ENCODE measurements at places on chromosomes 1 and 21.

GRCh38 chr1:119132179-119132578 is 8.3 kb downstream of the WARS2 start:
- no peaks in the 10 kb centered on the region for H3K36me3 ChIP-seq
- no peaks in the 10 kb centered on the region for H3K27me3 ChIP-seq
- H3K27ac ChIP-seq: peak overlapping the region; percentile 37
- no peaks in the 10 kb centered on the region for H3K4me1 ChIP-seq
- H3K4me3 ChIP-seq: no peak overlapping the region
- peak; percentile 27 for DNase-seq

DNA sequence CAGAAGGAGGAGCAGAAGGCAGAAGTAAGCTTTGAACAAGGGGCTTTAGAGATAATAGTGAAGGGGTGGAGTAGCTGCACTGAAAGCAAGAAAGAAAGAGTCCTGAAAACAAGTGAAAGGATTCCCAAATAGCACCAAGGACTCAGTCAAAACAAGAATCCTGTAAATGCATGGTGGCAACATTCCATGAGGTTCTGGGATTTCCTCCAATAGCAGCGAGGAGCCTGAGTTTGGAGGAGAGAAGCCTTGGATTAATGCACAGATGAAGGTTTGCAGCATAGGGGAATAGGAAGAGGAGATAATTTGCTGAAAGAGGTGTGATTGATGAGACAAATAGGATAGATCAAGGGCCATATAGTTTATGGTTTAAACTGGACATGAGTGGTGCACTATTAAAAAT is 10.9 kb downstream of the KRTAP22-2 start:
- no peak overlapping the region for H3K27ac ChIP-seq
- H3K36me3 ChIP-seq: no peaks in the 10 kb centered on the region
- no peak for DNase-seq
- H3K4me3 ChIP-seq: no peak overlapping the region

DNA sequence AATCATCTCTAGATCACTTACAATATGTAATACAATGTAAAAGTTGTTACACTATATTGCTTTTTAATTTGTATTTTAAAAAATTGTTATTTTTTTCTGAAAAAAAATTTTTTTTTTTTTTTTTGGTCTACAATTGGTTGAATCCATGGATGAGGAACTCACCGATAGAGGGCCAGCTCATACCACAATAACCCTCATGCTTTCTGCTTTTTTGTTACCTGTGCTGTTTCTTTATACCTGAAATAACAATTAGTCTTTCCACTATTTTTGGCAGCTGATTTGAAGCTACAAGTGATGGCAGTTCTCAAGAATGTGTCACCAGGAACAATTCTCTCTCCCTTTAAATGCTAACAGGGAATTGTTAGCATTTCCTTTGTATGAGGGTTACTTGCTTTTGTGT is 12.0 kb downstream of the SMG7 start:
- no peak overlapping the region for H3K4me3 ChIP-seq
- H3K27ac ChIP-seq: no peak overlapping the region
- H3K36me3 ChIP-seq: no peaks in the 10 kb centered on the region
- no peaks in the 10 kb centered on the region for H3K4me1 ChIP-seq
- H3K27me3 ChIP-seq: no peaks in the 10 kb centered on the region
- DNase-seq: no peak

DNA sequence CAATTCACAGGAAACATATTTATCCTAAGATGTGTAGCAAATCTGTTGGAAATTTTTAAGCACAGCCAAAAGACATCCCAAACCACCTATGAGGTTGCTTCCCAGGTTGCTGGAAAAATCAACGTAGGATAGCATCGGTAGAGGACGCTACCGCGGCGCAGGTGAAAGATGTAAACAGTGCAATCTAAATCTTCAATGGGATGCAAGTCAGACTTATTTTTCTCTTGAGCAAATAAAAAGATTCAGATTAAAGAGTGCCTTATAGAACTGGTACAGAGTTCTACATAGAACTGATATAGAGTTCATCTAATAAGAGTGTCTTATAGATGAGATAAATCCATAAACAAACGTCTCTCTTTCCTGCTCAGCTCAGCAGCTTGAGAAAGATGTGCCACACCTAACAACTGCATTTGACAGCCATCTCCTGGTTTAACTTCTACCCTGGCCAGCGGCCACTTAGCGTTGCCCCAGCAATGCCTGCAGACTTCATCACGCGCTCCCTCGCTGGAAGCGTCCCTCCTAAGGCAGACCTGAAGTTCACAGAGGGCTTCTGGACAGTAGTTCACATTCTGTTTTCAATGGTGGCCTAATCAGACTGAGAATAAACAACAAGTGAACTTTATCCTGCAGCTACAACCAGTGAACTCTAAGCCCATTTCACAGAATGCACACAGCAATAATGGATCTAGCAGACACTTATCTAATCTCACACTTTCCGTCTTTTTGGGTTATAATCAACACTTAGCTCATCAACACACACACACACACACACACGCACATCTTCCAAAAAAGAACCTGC is 164.5 kb downstream of the TOMM20 start:
- DNase-seq: no peak
- H3K27me3 ChIP-seq: no peaks in the 10 kb centered on the region
- H3K4me1 ChIP-seq: peaks cover 37% of the 10 kb centered on the region
- no peak overlapping the region for H3K4me3 ChIP-seq
- H3K27ac ChIP-seq: peak overlapping the region; percentile 63
- H3K36me3 ChIP-seq: no peaks in the 10 kb centered on the region

GRCh38 chr1:172344444-172344843 is 76.0 kb upstream of the C1orf105 start:
- H3K4me3 ChIP-seq: no peak overlapping the region
- no peaks in the 10 kb centered on the region for H3K36me3 ChIP-seq
- peaks cover 13% of the 10 kb centered on the region for H3K4me1 ChIP-seq
- H3K27ac ChIP-seq: peak overlapping the region; percentile 57

DNA sequence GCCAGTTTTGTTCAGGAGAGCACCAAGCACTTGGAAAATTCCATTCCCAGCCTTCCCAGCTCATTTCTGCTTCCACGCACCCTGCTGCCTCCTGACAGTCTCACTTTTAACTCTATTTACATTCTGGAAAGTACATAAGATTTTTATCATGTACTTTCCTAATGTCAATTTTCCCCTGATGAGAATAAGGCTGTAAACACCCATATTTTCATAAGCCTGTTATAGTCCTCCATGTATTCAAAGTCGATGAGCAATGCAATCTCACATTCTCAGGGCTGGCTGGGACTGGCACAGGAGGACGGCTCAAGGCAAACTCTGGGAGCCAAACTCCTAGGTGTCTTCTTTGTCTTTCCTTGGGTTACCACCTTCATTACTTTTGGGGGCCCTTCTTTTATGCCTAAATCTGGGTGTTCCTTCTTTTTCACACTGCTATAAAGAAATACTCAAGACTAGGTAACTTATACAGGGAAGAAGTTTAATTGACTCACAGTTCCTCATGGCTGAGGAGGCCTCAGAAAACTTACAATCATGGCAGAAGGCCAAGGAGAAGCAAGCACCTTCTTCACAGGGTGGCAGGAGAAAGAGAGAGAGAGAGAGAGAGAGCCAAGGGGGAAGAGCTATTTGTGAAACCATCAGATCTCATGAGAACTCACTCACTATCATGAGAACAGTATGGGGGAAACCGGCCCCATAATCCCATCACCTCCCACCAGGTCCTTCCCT is 94.6 kb downstream of the IGSF21 start:
- no peak overlapping the region for H3K4me3 ChIP-seq
- H3K4me1 ChIP-seq: no peaks in the 10 kb centered on the region
- DNase-seq: no peak

GRCh38 chr1:115288591-115289198 is 49.4 kb downstream of the NGF start:
- no peak for DNase-seq
- no peaks in the 10 kb centered on the region for H3K27me3 ChIP-seq
- H3K4me1 ChIP-seq: peaks cover 13% of the 10 kb centered on the region
- no peak overlapping the region for H3K27ac ChIP-seq
- H3K36me3 ChIP-seq: peaks cover 5% of the 10 kb centered on the region
- H3K4me3 ChIP-seq: no peak overlapping the region

DNA sequence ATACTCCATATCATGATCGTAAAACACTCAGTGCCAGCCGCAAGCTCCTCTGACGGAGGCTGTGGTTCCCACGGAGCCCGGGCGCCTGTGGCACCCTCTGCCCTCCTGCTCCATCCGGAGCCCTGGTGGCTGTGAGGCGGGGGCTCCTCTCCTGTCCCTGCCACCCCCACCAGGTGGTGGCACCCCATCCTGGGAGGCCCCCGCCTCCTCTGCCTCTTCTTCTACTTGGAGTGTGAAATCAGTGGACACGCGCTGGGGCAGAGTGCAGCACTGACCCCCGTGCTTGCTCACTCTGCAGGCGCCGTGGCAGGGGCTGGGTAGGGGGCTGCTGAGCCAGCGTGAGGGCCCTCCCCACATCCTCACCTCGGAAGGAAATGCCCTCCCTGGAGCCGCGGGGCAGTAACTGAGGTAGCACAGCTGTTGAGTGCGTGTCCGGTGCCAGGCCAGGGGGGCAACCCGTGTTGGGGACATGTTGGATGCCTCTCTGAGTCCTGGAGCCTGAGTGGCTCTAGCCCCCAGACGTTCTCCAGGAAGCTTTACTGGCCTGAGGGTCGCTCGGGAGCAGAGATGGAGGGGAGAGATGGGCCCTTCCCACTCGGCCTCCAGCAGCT is 58.7 kb upstream of the ABCG1 start:
- peaks cover 49% of the 10 kb centered on the region for H3K27me3 ChIP-seq
- no peaks in the 10 kb centered on the region for H3K36me3 ChIP-seq
- no peak overlapping the region for H3K4me3 ChIP-seq
- no peak overlapping the region for H3K27ac ChIP-seq
- no peak for DNase-seq
- no peaks in the 10 kb centered on the region for H3K4me1 ChIP-seq

DNA sequence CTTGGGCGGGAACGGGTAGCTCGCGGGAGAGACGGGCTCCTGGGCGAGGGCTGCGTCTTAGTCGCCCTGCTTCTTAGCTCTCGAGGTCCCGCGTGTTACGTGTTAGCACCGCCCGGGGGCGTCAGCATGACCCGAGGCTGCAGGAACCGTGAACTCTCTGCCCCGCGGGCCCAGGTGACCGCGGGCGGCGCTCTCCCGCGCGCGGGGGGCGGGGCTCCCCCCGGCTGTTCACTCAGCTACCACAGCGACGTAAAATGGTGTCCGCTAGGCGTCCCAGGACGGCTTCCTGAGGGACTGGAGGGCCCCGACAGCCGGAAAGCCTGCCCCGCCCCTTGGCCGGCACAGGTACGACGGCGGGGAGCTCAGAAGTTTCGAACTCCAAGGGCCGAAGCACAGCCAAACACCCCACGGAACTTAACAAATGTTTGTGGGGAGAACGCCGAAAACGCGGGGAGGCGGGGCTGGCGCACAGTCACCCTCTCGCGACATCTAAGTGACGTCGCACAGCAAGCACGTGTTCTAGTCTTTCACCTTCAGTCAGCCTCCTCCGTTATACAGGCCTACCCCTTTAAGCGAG is 780 bp upstream of the RBM15 start:
- no peaks in the 10 kb centered on the region for H3K27me3 ChIP-seq
- peak; percentile 87 for DNase-seq
- H3K4me3 ChIP-seq: peak overlapping the region; percentile 94
- H3K4me1 ChIP-seq: peaks cover 40% of the 10 kb centered on the region
- peaks cover 14% of the 10 kb centered on the region for H3K36me3 ChIP-seq
- peak overlapping the region; percentile 97 for H3K27ac ChIP-seq

DNA sequence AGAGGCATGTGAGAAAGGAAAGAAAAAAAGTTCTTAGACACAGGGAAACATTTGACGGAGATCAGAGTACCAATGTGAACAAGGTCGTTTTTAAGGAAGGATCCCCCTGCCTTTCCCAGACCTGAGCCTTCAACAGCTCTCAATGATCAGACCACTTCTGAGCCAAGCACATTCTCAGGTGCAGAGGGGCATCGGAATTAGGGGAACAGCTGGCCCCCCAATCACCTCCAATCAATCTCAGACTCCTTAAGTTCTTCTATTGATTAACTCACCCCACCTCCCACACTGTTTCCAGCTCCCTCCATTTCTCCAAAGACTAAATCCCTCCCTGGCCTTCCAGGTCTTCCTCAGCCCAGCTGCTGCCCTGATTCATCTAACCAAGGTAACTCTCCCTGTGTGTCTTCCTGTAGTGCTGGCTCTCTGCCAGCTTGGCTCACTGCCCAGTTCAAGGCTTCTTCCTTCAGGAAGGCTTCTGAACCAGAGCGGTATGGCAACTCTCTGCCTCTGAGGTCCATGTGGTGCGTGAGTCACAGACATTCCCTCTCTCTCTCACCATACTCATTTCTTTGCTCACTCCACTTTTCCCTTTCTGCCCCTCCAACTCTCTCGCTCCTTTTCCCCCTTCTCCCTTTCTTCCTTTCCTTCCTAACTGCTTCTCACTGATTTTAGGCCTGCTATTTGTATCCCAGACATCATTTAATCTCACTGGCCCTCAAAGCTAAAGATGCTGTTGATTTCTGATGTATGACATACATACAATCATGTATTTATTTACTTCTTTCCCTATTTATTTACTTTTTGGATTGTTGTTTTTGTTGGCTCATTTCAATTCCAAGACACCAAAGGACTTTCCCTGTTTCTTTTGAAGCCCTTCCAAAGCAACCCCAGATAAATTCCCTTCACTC is 18.1 kb downstream of the CFAP45 start:
- H3K4me1 ChIP-seq: no peaks in the 10 kb centered on the region
- H3K4me3 ChIP-seq: no peak overlapping the region
- no peak for DNase-seq
- no peaks in the 10 kb centered on the region for H3K36me3 ChIP-seq
- no peaks in the 10 kb centered on the region for H3K27me3 ChIP-seq

- peaks cover 100% of the 10 kb centered on the region for H3K4me1 ChIP-seq
- no peak overlapping the region for H3K4me3 ChIP-seq
- H3K27me3 ChIP-seq: no peaks in the 10 kb centered on the region
Measured at GRCh38 chr21:44996501-44996921, 56.7 kb downstream of the SLX9 start.

GRCh38 chr1:116870300-116870699 is 39.4 kb upstream of the PTGFRN start:
- no peaks in the 10 kb centered on the region for H3K4me1 ChIP-seq
- H3K4me3 ChIP-seq: no peak overlapping the region
- H3K27ac ChIP-seq: no peak overlapping the region

GRCh38 chr1:247531937-247532336 is 4.3 kb downstream of the OR2C3 start:
- no peaks in the 10 kb centered on the region for H3K36me3 ChIP-seq
- DNase-seq: no peak
- H3K4me3 ChIP-seq: no peak overlapping the region
- no peaks in the 10 kb centered on the region for H3K27me3 ChIP-seq

DNA sequence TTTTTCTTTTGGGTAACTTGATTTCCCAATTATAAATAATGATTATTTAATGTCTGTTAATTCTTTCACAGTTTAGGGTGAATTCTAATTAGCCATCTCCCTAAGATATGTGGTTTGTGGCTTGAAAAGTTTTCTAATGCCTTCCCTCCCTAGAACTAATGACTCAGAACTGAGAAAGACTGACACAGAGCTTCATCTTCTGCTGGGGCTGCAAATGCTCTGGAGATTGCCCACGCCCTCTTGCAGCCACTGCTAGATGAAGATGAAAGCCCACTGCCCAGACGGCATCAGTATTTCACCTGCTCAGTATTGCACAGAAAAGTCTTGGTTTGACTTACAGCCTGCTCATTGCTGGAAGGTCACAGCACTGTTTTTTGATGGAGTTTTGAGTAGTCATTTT is 101.5 kb downstream of the ST6GALNAC3 start:
- H3K27ac ChIP-seq: no peak overlapping the region
- H3K27me3 ChIP-seq: no peaks in the 10 kb centered on the region
- no peak overlapping the region for H3K4me3 ChIP-seq
- no peak for DNase-seq
